ENCODE measurements at places on chromosomes 4 and X. TPM values are rescaled to one million over a fixed set of nuclear protein-coding genes. Genes with fewer than 3 reads are reported as not detected.
A peak's percentile ranks its signal among the peaks of the same experiment; 100 is the strongest.

DNA sequence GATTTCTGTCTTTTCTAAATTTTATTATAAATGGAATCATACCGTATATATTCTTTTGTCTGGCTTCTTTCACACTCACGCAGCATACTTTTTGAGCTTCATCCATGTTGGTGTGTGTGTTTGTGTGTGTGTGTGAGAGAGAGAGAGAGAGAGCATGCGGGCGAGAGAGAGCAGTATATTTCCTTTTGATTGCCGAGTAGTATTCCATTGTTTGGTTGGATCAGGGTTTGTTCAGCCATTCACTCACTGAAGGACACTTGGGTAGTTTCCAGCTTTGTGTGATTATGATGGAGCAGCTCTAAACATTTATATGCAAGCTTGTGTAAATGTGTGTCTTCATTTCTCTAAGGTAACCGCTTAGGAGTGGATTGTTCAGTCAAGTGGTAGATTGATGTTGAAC lies 3.1 kb upstream of the L1CAM start:
- peaks cover 11% of the 10 kb centered on the region for H3K27me3 ChIP-seq
- H3K36me3 ChIP-seq = no peaks in the 10 kb centered on the region
- H3K4me3 ChIP-seq = no peak overlapping the region
- H3K27ac ChIP-seq = no peak overlapping the region
- no peak for DNase-seq
- 0 out of 2 replicates have a peak, but pooled peaks cover 12% of the 10 kb centered on the region for H3K4me1 ChIP-seq

GRCh38 chrX:143636831-143637230 lies 930 bp upstream of the SLITRK4 start:
- no peaks in the 10 kb centered on the region for H3K4me1 ChIP-seq
- H3K36me3 ChIP-seq = no peaks in the 10 kb centered on the region
- H3K27ac ChIP-seq = no peak overlapping the region
- no peak for DNase-seq
- H3K27me3 ChIP-seq = no peaks in the 10 kb centered on the region

GRCh38 chrX:19571711-19572110 lies 56.4 kb upstream of the MAP3K15 start:
- H3K27ac ChIP-seq = no peak overlapping the region
- DNase-seq = no peak
- no peaks in the 10 kb centered on the region for H3K27me3 ChIP-seq
- no peaks in the 10 kb centered on the region for H3K36me3 ChIP-seq
- no peaks in the 10 kb centered on the region for H3K4me1 ChIP-seq

GRCh38 chr4:101370663-101371210 lies 23.4 kb upstream of the PPP3CA start:
- H3K4me1 ChIP-seq = peaks cover 20% of the 10 kb centered on the region
- no peak overlapping the region for H3K27ac ChIP-seq
- no peaks in the 10 kb centered on the region for H3K27me3 ChIP-seq
- no peaks in the 10 kb centered on the region for H3K36me3 ChIP-seq
- H3K4me3 ChIP-seq = no peak overlapping the region

GRCh38 chrX:39556056-39556455 lies 541.7 kb downstream of the BCOR start:
- no peaks in the 10 kb centered on the region for H3K27me3 ChIP-seq
- no peak overlapping the region for H3K4me3 ChIP-seq
- no peaks in the 10 kb centered on the region for H3K4me1 ChIP-seq
- no peak for DNase-seq

DNA sequence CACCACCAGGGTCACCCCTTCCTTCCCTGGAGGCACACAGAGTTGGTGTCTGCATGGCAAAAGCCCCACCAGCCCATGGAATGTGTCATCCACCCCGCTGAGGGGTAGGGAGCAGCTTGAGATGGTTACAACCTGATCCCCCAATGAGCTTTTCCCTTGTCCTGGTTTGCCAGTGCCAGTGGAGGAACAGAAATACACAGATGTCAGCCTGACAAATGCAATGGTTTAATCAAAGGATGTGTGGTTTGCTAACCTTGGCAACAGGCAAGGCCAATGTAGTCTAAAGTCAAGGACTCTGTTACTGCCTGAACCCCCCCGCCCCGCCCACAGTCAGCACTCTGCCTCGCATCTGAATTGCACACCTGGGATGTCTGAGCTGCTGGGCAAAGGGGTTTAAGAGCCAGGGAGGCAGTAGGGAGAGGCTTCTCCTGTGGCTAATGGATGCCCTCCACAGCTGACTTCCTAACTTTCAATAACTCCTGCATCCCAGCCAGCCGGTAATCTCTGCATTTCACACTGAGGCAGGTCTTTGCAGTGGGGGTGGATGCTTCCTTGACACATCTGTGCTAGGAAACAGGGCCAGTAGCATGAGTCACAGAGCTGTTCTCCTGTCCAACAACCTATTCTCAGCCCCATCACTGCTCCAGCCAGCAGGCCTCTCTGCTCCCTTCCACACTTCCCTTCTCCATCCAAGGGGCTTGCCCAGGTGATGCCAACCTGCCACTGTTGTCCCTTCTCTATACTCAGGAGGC lies 137.5 kb downstream of the AMMECR1 start:
- peak; percentile 38 for DNase-seq
- peak overlapping the region; percentile 48 for H3K27ac ChIP-seq
- H3K27me3 ChIP-seq = no peaks in the 10 kb centered on the region

GRCh38 chrX:19332983-19333382 lies 10.7 kb upstream of the PDHA1 start:
- DNase-seq = no peak
- no peaks in the 10 kb centered on the region for H3K36me3 ChIP-seq
- H3K4me3 ChIP-seq = no peak overlapping the region
- H3K4me1 ChIP-seq = no peaks in the 10 kb centered on the region

ZNF81 gene
- 3.7 TPM for total RNA-seq

SERPINA7 gene
- total RNA-seq = not detected

PDE5A gene
- total RNA-seq = 7.9 TPM
